ENCODE measurements at places on chromosomes 7 and 10.

GRCh38 chr7:136004083-136004482 lies 26.9 kb upstream of the MTPN start:
- no peak for DNase-seq

DNA sequence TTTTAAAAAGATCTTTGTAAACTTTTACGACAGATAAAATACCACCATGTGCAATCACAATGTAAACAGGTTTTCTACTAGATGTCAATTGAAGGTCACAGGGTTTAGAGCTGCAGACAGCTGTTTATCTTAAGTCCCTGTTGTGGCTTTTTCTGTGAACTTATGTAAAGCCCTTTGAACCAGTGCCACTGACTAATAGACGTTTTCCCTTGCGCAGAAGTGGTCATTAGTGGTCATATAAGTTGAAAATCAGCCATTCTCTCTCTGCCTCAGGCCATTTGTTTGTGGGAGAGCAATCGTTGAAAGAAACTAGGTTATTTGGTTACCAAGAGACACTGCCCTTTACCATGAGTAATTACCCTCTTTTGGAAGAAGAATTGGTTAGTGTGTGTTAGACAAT lies 23.9 kb downstream of the CACNB2 start:
- peak; percentile 16 for DNase-seq

DNA sequence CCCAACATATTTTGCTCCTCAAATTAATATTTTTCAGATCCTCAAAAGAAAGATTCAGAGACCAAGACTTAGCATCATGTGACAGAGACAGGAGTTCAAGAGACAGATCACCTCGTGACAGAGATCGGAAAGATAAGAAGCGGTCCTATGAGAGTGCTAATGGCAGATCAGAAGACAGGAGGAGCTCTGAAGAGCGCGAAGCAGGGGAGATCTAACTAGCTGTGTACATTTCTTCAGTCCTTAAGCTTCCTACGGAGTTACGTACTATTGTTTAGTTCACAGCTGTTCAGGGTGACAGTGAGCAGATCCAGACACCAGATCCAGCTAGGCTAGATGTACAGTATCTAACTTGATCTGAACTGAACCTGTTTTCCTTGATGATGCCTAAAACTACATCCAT lies 61.3 kb downstream of the KLRG2 start:
- DNase-seq, result no peak

GRCh38 chr7:50217821-50218281 lies 86.7 kb upstream of the IKZF1 start:
- DNase-seq, result no peak

DNA sequence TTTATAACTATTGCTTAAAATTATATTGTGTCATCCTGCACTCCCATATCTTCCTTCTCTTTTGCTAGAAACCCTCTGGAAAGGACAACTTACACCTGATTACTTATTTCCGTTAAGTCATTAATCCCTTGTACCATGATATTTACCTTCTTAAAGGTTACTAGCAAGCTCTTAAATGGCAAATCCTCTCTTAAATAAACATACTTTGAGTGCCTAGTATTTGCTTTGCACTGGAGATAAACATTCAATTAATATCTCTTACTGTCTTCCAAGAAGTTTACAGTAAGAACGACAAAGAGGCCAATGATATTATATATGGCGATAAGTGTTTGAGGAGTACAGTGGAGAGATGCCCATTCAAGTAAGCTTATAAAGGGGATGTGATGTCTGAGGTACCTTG lies 278.3 kb downstream of the HGF start:
- DNase-seq, result no peak

DNA sequence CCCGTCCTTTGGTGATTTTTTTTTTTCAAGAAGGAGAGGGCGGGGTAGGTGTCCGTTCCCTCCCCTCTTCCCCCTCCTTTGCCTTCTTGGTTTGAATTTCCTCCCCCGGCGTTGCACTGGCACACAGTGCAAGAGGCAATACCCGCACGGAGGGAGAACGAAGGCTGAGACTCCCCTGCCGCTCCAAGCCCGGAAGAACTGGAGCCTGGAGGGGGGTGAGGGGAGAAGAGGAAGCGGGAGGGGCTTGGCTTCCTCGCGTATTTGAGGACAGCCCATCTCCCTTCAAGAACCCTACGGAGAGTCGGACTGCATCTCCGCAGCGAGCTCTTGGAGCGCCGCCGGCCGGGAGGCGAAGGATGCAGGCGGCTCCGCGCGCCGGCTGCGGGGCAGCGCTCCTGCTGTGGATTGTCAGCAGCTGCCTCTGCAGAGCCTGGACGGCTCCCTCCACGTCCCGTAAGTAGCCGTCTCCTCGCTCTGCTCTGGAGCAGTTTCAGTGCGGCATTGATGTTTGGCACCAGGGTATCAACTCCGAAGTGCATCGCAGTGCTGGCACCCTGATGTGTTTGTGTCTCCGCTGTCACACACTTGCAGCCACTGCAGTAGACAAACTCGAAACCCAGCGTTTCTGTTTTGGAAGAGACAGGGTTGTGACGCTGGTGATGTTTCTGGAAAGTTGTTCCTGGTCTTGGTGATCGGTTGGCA lies at the start of gene CNTNAP2:
Gene CNTNAP2, plus strand, starts transcription at position 281 of the 702 bp plus-strand sequence. Its CDS starts 76 bp downstream, at position 357.
- no peak for DNase-seq

DNA sequence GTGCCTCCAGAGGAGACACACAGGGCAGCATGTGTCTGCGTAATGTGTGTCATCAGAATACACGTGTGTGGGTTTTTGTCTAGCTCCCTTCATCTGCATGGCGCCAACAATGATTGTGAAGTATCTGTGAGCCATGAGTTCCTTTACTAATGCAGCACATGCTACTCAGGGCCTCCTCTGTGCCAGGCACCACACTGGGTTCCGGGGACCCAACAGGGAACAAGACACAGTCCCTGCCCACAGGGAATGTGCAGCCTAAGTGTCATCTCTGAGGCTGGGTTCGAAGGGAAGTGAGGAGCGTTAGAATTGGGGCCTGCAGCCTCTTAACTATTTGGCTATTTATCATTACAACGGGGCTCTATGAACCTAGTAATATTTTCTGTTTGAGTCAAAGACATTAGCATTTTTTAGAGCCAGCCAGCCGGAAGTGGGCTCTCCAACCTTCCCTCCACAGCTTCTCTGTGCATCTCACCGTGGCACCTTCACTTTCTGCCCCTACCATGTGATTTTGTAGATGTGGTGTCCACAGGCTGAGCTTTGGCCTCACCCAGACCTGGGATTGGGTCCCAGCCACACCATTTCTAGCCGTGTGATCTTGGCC lies 43.9 kb upstream of the SRGN start:
- no peak for DNase-seq

- DNase-seq, result no peak
These were observed 150.5 kb downstream of the PLXDC2 start for GRCh38 chr10:19966751-19967150.

DNA sequence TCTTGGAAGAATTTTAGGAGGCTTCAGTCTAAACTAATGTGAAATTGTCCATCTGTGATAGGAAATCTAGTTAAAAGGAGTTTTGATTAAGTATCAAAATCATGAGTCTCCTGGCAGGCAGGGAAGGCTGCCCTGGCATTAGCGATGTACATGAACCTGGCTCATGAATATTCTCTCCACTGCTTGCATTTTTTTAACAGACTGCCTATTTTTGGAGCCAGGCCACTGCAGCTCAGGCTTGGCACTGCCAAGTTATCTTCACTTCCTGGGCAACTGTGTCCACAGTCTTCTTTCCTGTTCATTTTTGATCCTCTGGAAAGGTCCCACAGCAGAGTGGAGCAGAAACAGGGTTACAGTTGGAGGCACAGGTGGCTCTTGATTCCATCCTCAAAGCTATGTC lies 7.0 kb downstream of the GPR26 start:
- DNase-seq, result no peak

DNA sequence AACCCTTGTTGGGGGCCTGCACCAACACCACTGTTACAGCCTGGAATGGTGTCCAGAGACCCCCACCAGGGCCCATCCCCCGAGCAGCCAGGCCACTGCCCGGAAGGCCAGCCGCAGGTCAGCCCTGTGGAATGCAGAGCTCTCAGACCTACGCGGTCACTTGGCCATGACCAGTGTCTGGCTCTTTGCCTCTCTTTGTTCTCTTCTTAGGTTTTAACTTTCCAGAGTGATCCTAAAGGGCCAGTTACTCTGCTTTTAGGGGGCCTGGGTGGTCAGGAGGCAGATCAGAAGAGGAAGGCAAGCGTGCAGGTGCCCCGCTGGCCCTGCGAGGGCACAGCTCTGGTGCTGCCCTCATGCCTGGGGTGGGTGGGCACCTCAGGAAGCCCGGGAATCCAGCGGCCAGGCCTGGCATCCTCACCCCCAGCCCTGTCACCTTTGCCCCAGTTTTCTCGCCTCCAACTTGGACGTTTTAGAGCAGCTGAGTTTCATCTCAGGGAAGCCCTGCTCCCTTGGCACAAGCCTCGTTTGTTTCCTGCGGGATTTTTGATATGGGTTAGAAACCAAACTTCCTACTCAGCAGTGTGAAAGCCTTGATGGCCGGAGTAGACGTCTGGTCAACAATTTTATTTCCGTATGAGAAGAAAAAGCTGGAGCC lies 62.5 kb upstream of the CHST15 start:
- peak; percentile 31 for DNase-seq

GRCh38 chr7:41996381-41997035 lies 240.5 kb downstream of the GLI3 start:
- peak; percentile 73 for DNase-seq

DNA sequence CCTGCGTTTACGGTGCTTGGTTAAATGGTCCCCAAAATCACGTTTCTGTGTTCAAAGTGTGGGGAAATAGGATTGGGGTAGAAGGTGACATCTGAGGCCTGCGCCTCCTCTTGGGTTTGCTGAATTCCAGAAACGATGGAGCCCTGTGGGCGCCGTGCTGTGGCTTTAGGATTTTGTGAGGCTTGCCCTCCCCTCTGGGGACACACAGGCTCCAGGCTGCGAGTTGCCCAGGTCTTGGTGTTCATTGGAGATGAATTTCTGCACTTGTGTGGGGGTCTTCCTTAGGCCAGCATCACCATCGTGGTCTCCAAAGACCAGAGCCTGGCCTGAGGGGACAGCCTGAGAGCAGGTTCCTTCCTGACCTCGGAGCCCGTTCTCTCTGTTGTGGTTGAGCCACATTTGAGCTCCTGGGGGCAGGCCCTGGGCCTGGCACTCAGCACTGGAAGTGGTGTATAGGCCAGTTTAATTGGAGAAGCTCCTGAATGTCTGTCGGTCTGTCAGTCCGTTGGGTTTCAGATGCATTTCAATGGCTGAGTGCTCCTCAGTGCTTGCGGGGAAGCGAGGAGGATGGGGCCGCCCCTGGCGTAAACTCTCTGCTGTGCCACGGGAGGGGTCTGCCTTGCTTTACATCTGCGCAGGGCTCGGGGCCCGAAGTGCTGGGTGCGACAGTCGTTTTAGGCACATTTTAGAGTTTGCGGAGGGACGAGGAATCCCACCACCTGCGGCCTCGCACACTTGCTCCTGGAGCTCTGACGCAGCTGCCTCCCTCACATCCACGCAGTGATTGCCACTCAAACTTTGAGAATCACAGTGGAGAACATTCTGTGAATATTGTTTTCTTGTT lies 71.7 kb downstream of the DNAJB6 start:
- no peak for DNase-seq

GRCh38 chr7:27518561-27519350 lies 143.9 kb downstream of the HIBADH start:
- DNase-seq, result no peak

DNA sequence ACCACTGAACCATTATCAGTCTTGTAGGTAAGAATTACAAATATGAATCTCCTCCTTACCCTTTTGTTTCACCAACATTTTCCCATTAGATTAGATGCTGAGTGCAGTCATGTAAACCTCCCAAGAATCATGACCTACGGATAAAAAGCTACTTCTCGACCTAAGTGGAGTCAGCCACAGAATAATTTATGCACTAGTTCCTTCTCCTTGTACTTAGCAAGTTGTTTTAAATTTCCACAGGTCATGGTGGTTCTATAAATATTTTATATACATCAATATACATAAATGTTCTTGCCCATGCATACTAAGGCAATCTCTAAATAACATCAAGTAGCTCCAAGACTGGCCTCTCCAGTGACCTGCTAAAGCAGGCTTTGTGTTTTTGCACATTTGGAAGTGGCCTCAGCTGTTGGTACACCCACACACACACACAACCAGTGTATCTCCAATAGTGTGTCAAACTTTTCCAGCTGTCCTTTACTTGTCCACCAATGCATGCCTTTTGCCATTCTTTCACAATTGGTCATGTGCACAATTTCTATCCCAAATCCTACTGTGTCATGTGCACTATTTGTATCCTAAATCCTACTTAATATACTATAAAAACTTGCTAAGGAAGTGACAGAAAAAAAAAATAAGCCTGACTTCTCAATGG lies 21.5 kb downstream of the LMOD2 start:
- DNase-seq, result no peak

- peak; percentile 54 for DNase-seq
These were observed 52.8 kb downstream of the ARHGAP22 start for GRCh38 chr10:48551861-48552591.

DNA sequence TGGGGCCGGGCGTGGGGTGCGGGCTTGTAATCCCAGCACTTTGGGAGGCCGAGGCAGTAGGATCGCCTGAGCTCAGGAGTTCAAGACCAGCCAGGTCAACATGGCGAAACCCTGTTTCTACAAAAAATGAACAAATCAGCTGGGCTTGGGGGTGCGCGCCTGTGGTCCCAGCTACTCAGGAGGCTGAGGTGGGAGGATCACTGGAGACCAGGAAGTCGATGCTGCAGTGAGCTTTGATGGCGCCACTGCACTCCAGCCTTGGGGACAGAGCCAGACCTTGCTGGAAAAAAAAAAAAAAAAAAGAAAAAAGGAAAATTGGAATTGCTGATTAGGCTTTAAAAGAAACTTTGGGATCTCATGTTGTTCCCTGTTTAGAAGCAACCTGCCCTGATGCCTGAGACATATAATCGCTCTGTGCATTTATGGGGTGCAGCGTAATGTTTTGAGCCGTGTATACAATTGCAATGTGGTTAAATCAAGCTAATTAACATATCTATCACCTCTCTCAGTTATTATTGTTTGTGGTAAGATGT lies 851 bp downstream of the AKR1E2 start:
- no peak for DNase-seq

Measured in EL (cell line).